ENCODE measurements at places on chromosomes 12 and 14.

GRCh38 chr14:61110316-61111082 lies 129.5 kb downstream of the SLC38A6 start:
- peak; percentile 66 for DNase-seq

DNA sequence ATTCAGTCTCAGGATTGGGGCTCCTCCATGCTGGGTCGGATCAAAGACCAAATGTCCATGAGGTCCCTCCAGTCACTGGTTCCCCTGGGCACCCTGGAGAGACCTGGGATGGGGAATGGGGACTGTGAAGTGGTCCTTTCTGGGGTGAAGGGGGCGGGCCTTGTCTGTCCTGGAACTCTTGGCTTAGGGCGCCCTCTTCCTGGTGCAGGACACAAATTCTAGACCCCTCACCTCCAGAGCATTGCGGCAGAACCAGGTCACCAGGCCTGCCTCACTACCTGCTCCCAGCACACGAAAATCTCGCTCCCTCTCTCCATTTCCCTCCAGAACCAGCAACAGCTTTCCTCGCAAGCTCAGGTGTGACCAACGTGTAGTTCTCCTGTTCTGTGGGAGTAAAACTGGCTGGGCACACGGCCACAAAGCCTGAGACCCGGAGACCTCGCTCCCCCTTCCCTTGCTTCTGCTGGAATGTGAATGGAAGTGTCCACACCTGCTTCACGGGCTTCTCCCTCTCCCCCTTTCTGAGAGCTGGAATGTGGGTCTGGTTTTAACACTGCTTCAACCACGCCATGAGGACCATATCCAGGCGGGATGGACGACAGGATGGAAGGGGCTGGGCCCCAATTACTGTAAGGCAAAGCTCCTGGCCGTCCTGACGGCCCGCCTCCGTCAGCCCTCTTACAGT lies 112.7 kb downstream of the SCARB1 start:
- DNase-seq: no peak

DNA sequence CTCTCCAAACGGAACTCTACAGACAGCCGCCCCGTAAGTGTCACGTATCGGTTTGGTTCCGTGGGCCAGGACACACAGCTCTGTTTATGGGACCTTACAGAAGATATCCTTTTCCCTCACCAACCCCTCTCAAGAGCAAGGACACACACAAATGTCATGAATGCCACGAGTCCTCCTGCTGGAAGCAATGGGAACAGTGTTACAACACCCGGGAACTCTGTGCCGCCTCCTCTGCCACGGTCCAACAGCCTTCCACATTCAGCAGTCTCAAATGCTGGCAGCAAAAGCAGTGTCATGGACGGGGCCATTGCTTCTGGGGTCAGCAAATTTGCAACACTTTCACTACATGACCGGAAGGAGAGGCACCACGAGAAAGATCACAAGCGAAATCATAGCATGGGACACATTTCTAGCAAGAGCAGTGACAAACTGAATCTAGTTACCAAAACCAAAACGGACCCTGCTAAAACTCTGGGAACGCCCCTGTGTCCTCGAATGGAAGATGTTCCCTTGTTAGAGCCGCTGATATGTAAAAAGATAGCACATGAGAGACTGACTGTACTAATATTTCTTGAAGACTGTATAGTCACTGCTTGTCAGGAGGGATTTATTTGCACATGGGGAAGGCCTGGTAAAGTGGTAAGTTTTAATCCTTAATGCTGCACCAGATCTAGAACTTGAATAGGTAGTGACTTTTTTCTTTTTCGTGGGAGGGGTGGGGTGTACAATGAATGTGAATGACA lies 69.7 kb downstream of the WDR20 start:
- DNase-seq: no peak

GRCh38 chr14:104800015-104800770 lies 708 bp upstream of the ZBTB42 start:
- peak; percentile 92 for DNase-seq

DNA sequence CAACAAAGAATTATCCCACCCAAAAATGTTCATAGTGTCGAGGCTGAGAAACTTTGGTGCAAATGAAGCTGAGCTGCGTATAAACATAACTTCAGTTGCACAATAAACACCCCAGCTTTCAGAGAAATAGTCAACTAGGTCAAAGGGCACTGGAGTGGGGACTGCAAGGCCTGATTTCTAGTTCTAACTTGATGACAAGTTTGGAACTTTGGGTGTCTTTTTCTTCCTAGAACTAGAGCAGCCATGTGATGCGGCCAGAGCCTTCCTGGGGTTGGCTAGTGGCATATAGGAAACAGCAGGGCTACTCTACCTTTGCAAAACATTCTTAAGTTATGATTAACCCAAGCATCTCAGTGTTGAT lies 298.4 kb upstream of the AMIGO2 start:
- no peak for DNase-seq

GRCh38 chr14:95496111-95496681 lies 20.3 kb downstream of the SYNE3 start:
- no peak for DNase-seq

- DNase-seq: no peak
These were observed 199.6 kb upstream of the TMEM260 start for GRCh38 chr14:56379956-56380355.
